ENCODE measurements at places on chromosomes 7 and 10.

GRCh38 chr7:33788531-33788930 lies 116.8 kb upstream of the BMPER start:
- H3K4me1 ChIP-seq, result no peaks in the 10 kb centered on the region
- no peak overlapping the region for H3K27ac ChIP-seq
- H3K4me3 ChIP-seq, result no peak overlapping the region

DNA sequence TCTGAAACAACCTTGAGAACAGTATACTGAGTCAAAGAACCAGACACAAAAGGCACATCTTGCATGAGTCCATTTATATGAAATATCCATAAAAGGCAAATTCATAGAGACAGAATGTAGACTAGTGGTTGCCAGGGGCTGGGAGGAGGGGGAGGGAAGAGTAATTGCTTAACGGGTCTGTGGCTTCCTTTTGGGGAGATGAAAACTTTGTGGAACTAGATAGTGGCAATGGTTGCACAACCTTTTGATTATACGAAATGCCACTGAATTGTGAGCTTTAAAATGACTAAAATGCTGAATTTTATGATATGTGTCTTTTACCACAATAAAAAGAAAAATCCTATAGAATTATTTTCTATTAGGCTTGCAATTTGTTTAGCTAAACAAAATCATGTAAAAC lies 16.8 kb downstream of the ADRB1 start:
- H3K36me3 ChIP-seq, result no peaks in the 10 kb centered on the region
- no peaks in the 10 kb centered on the region for H3K4me1 ChIP-seq
- H3K27me3 ChIP-seq, result no peaks in the 10 kb centered on the region

DNA sequence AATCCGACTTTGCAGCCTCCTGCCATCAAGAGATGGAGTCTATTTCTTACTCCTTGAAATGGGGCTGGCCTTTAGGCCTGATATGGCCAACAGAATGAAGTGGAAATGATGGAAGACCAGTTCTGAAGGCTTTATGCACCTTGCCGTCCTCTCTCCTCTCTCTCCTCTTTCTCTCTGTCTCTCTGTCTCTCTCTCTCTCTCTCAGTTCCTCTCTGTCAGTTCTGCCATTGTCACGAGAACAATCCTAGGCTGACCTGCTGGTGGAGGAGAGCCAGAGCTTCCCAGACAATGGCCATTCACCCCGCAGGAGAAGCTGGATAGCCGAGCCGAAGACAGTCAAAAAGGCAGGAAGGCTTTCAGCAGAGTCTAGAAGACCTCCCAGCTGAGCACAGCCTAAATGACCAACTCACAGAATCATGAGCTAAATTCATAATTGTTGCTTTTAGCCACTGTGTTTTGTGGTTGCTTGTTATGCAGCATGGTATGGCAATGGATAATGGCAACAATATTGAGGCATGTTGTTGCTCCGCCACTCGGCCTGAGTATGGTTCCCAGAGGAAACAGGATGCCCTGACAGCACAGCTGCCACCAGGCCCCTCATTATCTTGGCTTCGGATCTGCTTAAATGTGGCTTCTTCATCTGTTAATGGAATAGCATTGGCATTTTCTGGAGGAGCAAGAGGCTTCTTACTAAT lies 35.5 kb downstream of the FRMPD2 start:
- no peak overlapping the region for H3K4me3 ChIP-seq
- no peak overlapping the region for H3K27ac ChIP-seq
- H3K4me1 ChIP-seq, result no peaks in the 10 kb centered on the region
- H3K27me3 ChIP-seq, result no peaks in the 10 kb centered on the region
- H3K36me3 ChIP-seq, result no peaks in the 10 kb centered on the region

DNA sequence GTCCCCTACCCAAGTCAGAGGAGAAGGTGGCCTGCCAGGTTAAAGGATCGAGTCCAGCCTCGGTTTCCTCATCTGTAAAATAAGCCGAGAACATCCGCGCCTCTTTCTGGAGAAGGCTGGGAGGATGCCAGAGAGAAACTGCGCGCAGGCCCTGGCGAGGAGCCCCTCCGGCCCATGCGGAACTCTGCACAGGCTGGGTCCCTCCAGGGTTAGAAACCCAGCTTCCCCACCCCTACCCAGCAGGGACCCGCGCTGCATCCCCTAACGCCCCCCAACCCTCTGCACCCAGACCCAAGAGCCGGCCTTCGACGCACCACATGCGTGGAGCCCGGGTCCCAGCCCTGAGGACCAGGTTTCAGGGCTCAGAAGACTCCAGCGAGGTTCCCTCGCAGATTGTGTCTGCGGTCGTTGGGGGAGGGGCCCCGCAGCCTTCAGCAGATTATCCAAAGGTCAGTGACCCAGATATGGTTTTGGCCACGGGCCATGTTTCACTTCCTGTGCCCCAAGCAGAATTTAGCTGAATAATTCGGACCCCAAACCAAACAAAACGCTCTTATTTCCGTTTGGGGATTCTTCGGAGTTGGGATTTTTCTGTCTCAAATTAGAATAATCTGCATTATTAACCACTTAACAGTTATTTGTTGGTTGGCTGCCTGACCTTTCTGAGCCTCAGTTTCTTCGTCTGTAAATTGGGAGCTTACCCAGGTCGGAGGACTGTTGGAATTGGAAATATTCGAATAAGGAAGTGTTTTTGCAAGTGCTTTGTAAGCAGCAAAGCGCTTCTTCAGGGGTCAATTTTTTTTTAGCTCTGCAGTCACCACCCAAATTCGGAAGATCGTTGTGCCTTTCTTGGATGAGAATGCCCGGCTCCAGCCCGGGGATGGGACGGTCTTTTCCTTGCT lies 167.7 kb downstream of the UBE2H start:
- H3K4me1 ChIP-seq, result peaks cover 3% of the 10 kb centered on the region
- H3K27me3 ChIP-seq, result peaks cover 8% of the 10 kb centered on the region
- peak; percentile 72 for DNase-seq
- H3K27ac ChIP-seq, result no peak overlapping the region
- no peak overlapping the region for H3K4me3 ChIP-seq

DNA sequence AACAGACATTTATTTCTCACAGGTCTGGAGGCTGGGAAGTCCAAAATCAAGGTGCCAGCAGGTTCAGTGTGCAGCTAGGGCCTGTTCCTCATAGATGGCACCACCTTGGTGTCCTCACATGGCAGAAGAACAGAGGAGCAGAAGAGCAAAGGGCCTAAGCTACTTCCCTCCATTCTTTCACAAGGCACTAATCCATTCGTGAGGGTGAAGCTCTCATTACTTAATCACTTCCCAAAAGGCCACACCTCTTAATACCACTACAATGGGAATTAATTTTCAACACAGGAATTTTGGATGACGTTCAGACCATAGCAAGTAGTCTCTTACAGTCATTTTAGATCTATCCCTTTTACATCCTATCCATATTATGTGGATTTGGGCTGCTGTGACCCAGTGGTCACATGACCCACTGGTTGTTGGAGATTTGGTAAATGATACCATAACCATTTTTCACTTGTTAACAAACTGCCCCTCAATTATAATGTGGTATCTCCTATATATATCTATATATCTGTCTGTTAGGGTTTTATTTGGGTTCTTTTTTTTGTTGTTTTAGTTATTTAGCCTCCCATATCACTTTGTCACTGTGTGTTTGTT lies 63.4 kb downstream of the BBS9 start:
- no peak overlapping the region for H3K27ac ChIP-seq
- no peaks in the 10 kb centered on the region for H3K4me1 ChIP-seq
- H3K27me3 ChIP-seq, result no peaks in the 10 kb centered on the region
- H3K36me3 ChIP-seq, result no peaks in the 10 kb centered on the region
- no peak overlapping the region for H3K4me3 ChIP-seq
- DNase-seq, result no peak

DNA sequence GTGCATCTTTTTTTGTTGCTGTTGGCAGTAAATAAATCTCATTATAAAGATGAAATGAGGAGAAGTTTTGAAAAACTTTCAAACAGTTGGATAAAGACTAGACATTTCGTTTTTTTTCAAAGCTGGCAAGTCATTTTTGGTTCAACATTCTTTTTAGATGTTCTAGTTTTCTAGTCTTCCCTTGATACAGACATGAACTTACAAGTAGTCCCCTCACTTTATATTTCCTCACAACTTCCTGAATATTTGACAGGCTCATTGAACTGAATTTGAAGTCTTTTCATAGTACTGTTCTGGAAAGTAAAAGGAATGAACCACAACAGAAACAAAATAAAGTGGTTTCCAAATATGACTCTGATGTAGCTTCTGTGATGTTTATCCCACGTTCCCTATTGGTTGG lies 134.2 kb downstream of the NRCAM start:
- no peak for DNase-seq
- H3K27ac ChIP-seq, result no peak overlapping the region
- H3K4me1 ChIP-seq, result no peaks in the 10 kb centered on the region
- H3K4me3 ChIP-seq, result no peak overlapping the region

DNA sequence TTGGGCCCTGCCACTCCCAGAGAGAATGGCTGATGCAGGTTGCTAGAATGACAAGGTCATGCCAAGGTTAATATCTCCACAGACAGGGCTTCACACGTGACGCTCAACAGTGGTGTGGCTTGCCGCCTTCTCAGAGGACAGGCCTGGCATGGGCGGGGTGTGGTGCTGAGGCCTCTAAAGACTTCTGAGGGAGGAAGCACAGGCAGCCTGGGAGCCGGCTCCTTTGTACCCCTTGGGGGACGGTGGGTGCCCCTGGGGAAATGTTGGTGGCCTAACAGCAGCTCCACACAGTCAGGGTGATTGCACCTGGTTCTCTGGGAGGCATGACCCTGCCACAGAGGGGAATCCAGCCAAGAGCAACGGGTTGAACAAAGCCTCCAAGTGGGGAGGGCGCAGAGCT lies 115.1 kb downstream of the PKD1L1 start:
- H3K36me3 ChIP-seq, result no peaks in the 10 kb centered on the region
- H3K4me1 ChIP-seq, result no peaks in the 10 kb centered on the region
- no peak for DNase-seq
- H3K4me3 ChIP-seq, result no peak overlapping the region
- H3K27me3 ChIP-seq, result no peaks in the 10 kb centered on the region
- H3K27ac ChIP-seq, result no peak overlapping the region

DNA sequence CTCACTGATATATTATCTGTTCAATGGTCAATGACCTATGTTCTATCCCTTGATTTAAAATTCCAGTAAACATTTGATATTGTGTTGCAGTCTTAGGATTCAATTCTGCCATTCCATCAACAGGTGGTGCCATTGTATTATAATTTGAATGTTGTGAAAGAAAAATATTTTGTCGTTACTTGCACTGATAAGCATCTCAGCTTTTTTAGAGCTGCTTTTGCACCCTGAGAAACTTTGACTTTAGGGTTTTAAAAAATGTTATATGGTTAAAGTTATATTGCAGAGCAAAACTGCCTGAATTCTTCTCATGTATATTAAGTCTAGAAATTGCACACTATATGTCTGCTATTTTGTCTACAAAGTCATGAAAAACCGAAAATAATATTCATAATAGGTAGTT lies 18.8 kb upstream of the MINDY3 start:
- H3K4me1 ChIP-seq, result peaks cover 4% of the 10 kb centered on the region
- no peaks in the 10 kb centered on the region for H3K27me3 ChIP-seq
- DNase-seq, result no peak
- H3K27ac ChIP-seq, result no peak overlapping the region

GRCh38 chr7:118076564-118076963 lies 107.4 kb upstream of the LSM8 start:
- no peak overlapping the region for H3K4me3 ChIP-seq
- H3K27ac ChIP-seq, result no peak overlapping the region
- no peaks in the 10 kb centered on the region for H3K36me3 ChIP-seq
- no peaks in the 10 kb centered on the region for H3K27me3 ChIP-seq

DNA sequence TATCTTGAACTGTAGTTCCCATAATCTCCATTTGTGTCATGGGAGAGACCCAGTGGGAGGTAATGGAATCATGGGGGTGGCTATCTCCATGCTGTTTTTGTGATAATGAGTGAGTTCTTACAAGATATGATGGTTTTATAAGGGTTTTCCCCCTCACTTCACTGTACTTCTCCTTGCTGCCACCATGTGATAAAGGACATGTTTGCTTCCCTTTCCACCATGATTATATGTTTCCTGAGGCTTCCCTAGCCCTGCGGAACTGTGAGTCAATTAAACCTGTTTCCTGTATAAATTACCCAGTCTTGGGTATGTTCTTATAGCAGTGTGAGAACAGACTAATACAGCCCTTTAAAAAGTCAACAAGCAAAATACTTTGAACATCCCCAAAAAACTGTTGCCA lies 427.7 kb downstream of the HTR7 start:
- no peak for DNase-seq
- H3K4me1 ChIP-seq, result no peaks in the 10 kb centered on the region
- H3K36me3 ChIP-seq, result no peaks in the 10 kb centered on the region
- no peak overlapping the region for H3K4me3 ChIP-seq
- no peaks in the 10 kb centered on the region for H3K27me3 ChIP-seq

DNA sequence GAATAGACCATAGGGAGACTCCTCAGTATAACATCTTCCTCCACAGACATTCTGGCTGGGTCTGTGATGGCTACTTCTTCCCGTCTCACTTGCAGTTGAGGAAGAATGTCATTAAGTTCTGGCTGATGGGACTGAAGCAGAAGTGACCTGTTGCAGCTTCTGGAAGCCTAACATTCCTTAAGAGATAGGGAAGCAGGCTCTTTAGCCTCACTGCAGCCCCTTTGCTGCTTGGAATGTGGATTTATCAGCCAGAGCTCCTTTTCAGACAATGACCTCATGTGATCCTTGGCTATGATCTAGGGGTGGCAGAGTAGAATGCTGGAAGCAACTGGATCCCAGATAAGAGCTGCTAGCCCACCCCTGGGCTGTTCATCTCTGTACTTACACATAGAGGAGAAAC lies 142.5 kb downstream of the RNF216 start:
- peaks cover 12% of the 10 kb centered on the region for H3K36me3 ChIP-seq
- no peak for DNase-seq
- H3K4me1 ChIP-seq, result no peaks in the 10 kb centered on the region

GRCh38 chr7:36037121-36037662 lies 115.9 kb upstream of the EEPD1 start:
- no peak for DNase-seq
- no peaks in the 10 kb centered on the region for H3K36me3 ChIP-seq
- no peak overlapping the region for H3K4me3 ChIP-seq
- no peaks in the 10 kb centered on the region for H3K4me1 ChIP-seq
- H3K27ac ChIP-seq, result peak overlapping the region; percentile 47

- no peak for DNase-seq
- no peak overlapping the region for H3K4me3 ChIP-seq
- H3K27ac ChIP-seq, result no peak overlapping the region
- H3K4me1 ChIP-seq, result no peaks in the 10 kb centered on the region
- H3K36me3 ChIP-seq, result no peaks in the 10 kb centered on the region
Measured at GRCh38 chr7:117448655-117449054, 21.4 kb upstream of the ASZ1 start.

- no peaks in the 10 kb centered on the region for H3K27me3 ChIP-seq
- no peak overlapping the region for H3K4me3 ChIP-seq
- H3K4me1 ChIP-seq, result no peaks in the 10 kb centered on the region
Measured at GRCh38 chr7:98864731-98865453, 4.9 kb downstream of the TMEM130 start.
